ENCODE measurements at places on chromosomes 12 and 14. TPM values are rescaled to one million over a fixed set of nuclear protein-coding genes. Genes with fewer than 3 reads are reported as not detected.
A peak's percentile ranks its signal among the peaks of the same experiment; 100 is the strongest.

GRCh38 chr14:34620839-34621238 is 9.1 kb downstream of the SNX6 start:
- no peak overlapping the region for H3K27ac ChIP-seq
- H3K4me1 ChIP-seq = peaks cover 30% of the 10 kb centered on the region
- H3K36me3 ChIP-seq = peaks cover 86% of the 10 kb centered on the region
- DNase-seq = no peak
- no peak overlapping the region for H3K4me3 ChIP-seq
- no peaks in the 10 kb centered on the region for H3K27me3 ChIP-seq

DNA sequence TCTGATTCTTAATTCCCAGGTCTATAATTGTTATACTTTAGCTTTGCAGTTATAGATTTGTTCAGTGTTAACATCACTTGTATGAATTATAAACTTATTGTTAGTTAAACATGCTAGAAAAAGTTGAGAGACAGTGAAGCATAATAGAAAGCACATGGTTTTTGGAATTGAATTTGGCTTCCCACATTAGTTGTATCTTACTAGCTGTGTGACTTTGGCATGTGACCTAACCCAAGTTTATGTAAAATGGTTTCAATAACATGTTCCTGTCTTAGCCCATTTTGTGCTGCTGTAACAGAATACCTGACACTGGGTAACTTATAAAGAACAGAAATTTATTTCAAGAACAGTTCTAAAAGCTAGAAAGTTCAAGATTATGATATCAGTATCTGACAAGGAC is 146.3 kb downstream of the PDE3A start:
- peaks cover 13% of the 10 kb centered on the region for H3K4me1 ChIP-seq
- no peaks in the 10 kb centered on the region for H3K27me3 ChIP-seq
- DNase-seq = no peak

DNA sequence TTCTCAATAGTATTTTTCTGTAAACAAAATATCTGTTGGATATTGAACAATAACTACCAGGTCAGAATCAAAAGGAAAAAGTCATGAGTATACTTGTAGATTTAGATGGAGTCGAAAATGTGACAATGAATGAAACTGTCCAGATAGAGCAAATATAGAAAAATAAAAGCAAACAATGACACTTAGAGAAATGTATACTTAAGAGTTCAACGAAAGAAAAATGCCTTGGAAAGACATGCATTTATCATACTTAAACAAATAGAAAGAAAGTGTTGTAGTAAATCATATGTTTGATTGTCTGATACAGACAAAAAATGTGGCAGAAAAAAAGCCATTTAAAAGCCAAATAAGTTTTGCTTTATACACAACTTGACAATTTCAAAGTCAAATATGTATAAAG is 571.2 kb upstream of the MGAT4C start:
- no peaks in the 10 kb centered on the region for H3K36me3 ChIP-seq
- no peaks in the 10 kb centered on the region for H3K27me3 ChIP-seq
- no peak overlapping the region for H3K27ac ChIP-seq
- DNase-seq = no peak
- no peaks in the 10 kb centered on the region for H3K4me1 ChIP-seq

DNA sequence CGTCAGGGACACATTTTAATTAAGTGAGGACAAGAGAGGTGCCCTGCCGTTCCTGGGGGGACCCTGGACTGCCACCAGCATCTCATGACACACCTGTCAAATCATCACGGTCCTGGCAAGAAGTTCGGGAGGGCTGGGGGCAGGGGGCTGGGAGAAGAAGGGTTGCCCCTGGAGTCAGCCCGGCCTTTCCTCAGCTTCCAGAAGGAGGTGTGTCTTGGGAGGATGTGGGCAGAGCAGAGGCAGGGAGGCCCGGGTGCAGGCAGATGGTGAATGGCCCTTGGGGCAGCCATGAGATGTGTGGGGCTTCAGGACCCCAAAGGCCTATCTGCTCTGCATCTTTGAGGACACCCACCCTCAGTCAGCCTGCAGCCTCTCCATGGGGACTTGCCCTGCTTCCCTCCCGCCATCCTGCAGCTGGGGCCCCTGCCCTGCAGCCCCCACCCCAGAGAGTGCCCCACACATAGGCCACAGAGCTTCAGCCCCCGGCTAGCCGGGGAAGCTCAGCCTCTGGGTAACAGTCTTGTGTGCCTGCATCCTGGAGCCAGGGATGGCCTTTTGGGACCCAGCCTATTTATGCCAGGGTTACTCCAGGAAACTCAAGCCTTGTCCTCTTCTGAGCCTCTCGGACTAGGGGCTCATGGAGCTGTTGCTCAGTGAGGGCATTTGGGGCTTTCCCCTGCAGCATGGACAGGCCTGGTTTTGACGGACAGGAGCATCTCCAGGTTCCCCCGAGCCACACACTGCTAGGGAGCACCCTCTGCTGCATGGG is 178.5 kb downstream of the KIF26A start:
- H3K4me3 ChIP-seq = no peak overlapping the region
- no peaks in the 10 kb centered on the region for H3K36me3 ChIP-seq
- DNase-seq = no peak
- no peak overlapping the region for H3K27ac ChIP-seq

GRCh38 chr12:121345151-121345815 is 6.9 kb downstream of the ANAPC5 start:
- H3K27me3 ChIP-seq = no peaks in the 10 kb centered on the region
- H3K27ac ChIP-seq = no peak overlapping the region
- no peak overlapping the region for H3K4me3 ChIP-seq

GRCh38 chr14:56487090-56487667 is 92.4 kb upstream of the TMEM260 start:
- H3K4me1 ChIP-seq = no peaks in the 10 kb centered on the region
- H3K27me3 ChIP-seq = no peaks in the 10 kb centered on the region
- no peak overlapping the region for H3K27ac ChIP-seq
- DNase-seq = no peak
- H3K36me3 ChIP-seq = no peaks in the 10 kb centered on the region

- H3K4me1 ChIP-seq = peaks cover 57% of the 10 kb centered on the region
- peak within 1 kb of the TSS; percentile 79 for H3K4me3 ChIP-seq
- peak; percentile 87 for DNase-seq
- H3K27ac ChIP-seq = peak within 1 kb of the TSS; percentile 98
Observed at GRCh38 chr12:8032242-8033152, at the start of gene FOXJ2. Gene FOXJ2, plus strand, starts transcription at chr12:8032716. Its CDS starts 7,117 bp downstream, at chr12:8039833.

- no peaks in the 10 kb centered on the region for H3K36me3 ChIP-seq
- H3K27ac ChIP-seq = no peak overlapping the region
- peaks cover 36% of the 10 kb centered on the region for H3K27me3 ChIP-seq
- no peak overlapping the region for H3K4me3 ChIP-seq
- no peaks in the 10 kb centered on the region for H3K4me1 ChIP-seq
Observed at GRCh38 chr12:117387832-117388231, 26.4 kb upstream of the NOS1 start.

GRCh38 chr12:123363390-123363739 is 1.3 kb downstream of the SBNO1 start:
- DNase-seq = no peak
- H3K4me3 ChIP-seq = peak overlapping the region; percentile 85
- no peaks in the 10 kb centered on the region for H3K27me3 ChIP-seq
- peak overlapping the region; percentile 94 for H3K27ac ChIP-seq

- no peaks in the 10 kb centered on the region for H3K4me1 ChIP-seq
- H3K4me3 ChIP-seq = no peak overlapping the region
- H3K36me3 ChIP-seq = no peaks in the 10 kb centered on the region
- no peak for DNase-seq
- H3K27me3 ChIP-seq = no peaks in the 10 kb centered on the region
- no peak overlapping the region for H3K27ac ChIP-seq
Observed at GRCh38 chr12:87661786-87662377, 367.3 kb downstream of the C12orf50 start.

GRCh38 chr14:30706704-30707103 is 84.6 kb downstream of the SCFD1 start:
- no peak overlapping the region for H3K4me3 ChIP-seq
- no peaks in the 10 kb centered on the region for H3K27me3 ChIP-seq
- no peak overlapping the region for H3K27ac ChIP-seq
- no peaks in the 10 kb centered on the region for H3K4me1 ChIP-seq

DNA sequence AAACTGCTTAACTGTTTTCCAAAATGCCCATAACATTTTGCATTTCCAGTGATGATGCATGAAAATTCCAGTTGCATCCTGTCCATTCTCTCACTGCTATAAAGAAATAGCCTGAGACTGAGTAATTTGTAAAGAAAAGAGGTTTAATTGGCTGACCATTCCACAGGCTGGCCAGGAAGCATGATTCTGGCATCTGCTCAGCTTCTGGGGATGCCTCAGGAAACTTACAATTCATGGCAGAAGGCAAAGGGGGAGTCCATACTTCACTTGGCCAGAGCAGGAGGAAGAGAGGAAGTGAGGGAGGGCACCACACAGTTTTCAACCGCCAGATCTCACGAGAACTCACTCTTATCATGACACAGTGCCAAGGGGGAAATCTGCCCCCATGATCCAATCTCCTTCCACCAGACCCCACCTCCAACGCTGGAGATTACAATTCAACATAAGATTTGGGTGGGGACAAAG is 18.2 kb upstream of the CLEC2D start:
- peak overlapping the region; percentile 94 for H3K27ac ChIP-seq
- peaks cover 32% of the 10 kb centered on the region for H3K36me3 ChIP-seq
- no peak overlapping the region for H3K4me3 ChIP-seq
- no peak for DNase-seq

DNA sequence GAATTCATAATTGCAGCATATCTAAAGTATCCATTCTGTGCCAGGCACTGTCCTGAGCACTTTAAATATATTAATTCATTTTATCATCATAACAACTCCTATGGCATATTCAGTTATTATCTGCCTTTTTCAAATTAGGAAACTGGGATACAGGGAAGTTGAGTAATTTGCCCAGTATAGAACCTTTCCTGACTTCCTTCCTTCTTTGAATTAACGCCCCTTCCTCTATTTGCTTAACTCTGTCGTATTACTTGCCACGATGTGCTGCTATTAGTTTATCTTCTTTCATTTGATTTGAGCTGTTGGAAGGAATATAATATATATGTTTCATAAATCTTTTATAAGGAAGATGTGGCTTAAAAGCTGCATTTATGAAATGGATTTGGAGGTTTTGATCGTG is 25.4 kb upstream of the FAM177A1 start:
- H3K36me3 ChIP-seq = peaks cover 98% of the 10 kb centered on the region
- no peaks in the 10 kb centered on the region for H3K4me1 ChIP-seq
- no peak overlapping the region for H3K4me3 ChIP-seq
- no peak overlapping the region for H3K27ac ChIP-seq

- H3K4me3 ChIP-seq = no peak overlapping the region
- H3K4me1 ChIP-seq = peaks cover 29% of the 10 kb centered on the region
- no peaks in the 10 kb centered on the region for H3K27me3 ChIP-seq
- H3K36me3 ChIP-seq = no peaks in the 10 kb centered on the region
Observed at GRCh38 chr14:93319958-93320357, 12.9 kb downstream of the BTBD7 start.

DNA sequence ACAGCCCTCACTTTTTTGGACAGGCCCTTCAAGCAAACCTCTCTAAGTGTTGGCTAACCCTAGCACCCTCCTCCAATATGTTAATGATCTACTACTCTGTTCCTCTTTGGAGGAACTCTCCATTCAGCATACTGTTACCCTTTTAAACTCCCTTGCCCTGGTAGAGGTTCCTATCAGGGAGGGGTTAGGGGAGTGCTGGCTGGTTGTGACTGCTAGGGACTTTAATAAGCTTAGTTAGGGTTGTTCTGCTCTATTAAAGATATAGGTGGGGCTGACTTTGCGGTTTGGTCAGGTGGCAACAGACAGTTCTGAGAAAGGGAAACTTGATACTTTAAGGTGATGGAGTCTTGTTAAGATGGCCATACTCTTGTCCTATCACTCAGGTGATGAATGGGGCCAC is 301.5 kb upstream of the FBXO33 start:
- H3K4me3 ChIP-seq = no peak overlapping the region
- DNase-seq = no peak
- H3K36me3 ChIP-seq = no peaks in the 10 kb centered on the region
- H3K27me3 ChIP-seq = no peaks in the 10 kb centered on the region

GRCh38 chr14:91228112-91229004 is 16.1 kb downstream of the GPR68 start:
- H3K27me3 ChIP-seq = no peaks in the 10 kb centered on the region
- peaks cover 6% of the 10 kb centered on the region for H3K4me1 ChIP-seq
- H3K36me3 ChIP-seq = peaks cover 65% of the 10 kb centered on the region
- DNase-seq = no peak

- DNase-seq = no peak
- H3K4me1 ChIP-seq = peaks cover 57% of the 10 kb centered on the region
- H3K4me3 ChIP-seq = no peak overlapping the region
Observed at GRCh38 chr12:51921017-51921725, 13.9 kb downstream of the ACVRL1 start.

DNA sequence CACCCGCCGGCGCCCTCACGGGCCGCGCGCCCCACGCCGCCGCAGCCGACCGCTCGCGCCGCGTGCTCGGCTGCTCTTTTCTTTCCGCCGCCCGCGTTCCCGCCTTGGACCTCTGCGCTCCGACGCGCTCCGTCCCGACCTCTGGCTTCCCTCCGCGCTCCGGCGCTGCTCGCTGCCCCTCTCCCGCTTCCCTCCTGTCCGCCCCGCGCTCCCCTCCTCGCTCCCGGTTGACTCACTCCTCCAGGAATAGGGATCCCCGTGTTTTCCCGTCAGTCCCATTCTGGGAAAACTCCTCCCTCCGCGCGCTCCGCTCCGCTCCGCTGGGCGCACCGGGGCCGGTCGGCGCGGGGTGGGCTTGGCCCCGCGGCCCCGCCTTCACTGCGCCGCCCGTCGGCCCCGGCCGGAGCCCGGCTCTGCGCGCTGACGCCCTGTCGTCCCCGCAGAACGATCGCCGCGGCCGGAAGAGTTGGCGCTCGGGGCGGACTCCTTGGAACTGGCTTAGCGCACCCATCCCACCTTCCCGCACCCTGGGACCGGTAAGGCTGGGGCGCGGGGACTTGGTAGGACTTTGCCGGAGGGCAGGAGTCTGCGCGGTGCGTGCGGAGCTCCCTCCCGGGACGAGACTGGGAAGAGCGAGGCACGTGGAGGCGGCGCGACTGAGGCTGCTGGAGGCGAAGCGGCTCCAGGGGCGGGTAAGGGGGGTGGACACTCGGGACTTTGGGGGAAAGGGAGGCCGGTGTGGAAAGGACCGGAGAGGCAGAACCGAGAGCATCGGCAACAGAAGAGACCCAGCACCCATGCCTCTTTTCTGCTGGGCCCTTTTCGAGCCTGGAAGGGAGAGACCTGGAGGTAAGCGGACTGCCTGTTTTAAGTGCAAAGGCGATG is 550 bp downstream of the TEAD4 start:
- H3K4me1 ChIP-seq = peaks cover 51% of the 10 kb centered on the region
- DNase-seq = peak; percentile 48
- H3K36me3 ChIP-seq = no peaks in the 10 kb centered on the region
- H3K27me3 ChIP-seq = no peaks in the 10 kb centered on the region
- H3K27ac ChIP-seq = peak overlapping the region; percentile 88
- peak overlapping the region; percentile 61 for H3K4me3 ChIP-seq

DNA sequence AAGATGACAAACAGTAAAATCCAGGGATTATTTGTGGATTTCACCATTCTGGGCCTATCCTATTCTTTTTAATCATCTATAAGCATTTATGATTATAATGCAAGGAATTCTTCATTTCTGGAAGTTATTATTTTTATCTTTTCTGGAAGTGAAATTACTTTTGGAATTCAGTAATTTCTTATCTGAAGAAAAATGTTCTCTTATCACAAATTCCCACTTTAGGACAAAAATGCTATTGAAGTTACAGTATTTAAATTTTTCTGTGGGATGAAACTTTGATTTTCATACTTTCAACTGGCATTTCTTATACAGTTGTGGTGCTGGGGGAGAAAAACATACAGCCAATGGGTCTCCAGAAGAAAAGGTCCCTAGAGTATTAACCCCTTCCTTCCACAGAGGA is 96.0 kb downstream of the CAND1 start:
- no peak overlapping the region for H3K4me3 ChIP-seq
- no peaks in the 10 kb centered on the region for H3K27me3 ChIP-seq
- H3K27ac ChIP-seq = no peak overlapping the region

The LALBA gene
- total RNA-seq = not detected

The KRT83 gene
- not detected for total RNA-seq

The SLC16A7 gene
- total RNA-seq = 246 TPM

The HOXC6 gene
- total RNA-seq = 0.17 TPM

The KRT6A gene
- not detected for total RNA-seq

All from heart right ventricle (tissue), 16 donors.